ENCODE measurements at places on chromosomes 2 and 18. TPM values are rescaled to one million over a fixed set of nuclear protein-coding genes. Genes with fewer than 3 reads are reported as not detected.

The RNU2-63P gene
- total RNA-seq, result not detected

The SIX2 gene
- total RNA-seq, result not detected

The CDH2 gene
- total RNA-seq, result 208 TPM

The C2orf80 gene
- total RNA-seq, result 21.0 TPM

The STARD6 gene
- not detected for total RNA-seq

The SCG2 gene
- total RNA-seq, result 50.7 TPM

The FOXD4L1 gene
- total RNA-seq, result 0.63 TPM

The PLGLB2 gene
- total RNA-seq, result 5.9 TPM

The C2orf72 gene
- total RNA-seq, result 33.5 TPM

The CRYBA2 gene
- total RNA-seq, result not detected

The CRYGD gene
- total RNA-seq, result not detected

The PAX8 gene
- 0.31 TPM for total RNA-seq

The TUBB8B gene
- total RNA-seq, result not detected

The ABCB11 gene
- 1.6 TPM for total RNA-seq

The IFT172 gene
- total RNA-seq, result 70.7 TPM

The ERFE gene
- total RNA-seq, result 1.3 TPM

The GPR39 gene
- total RNA-seq, result 10.0 TPM

The RDH14 gene
- total RNA-seq, result 21.9 TPM

The EN1 gene
- not detected for total RNA-seq

The FEV gene
- not detected for total RNA-seq

The TTN gene
- 6.3 TPM for total RNA-seq

The CDH7 gene
- total RNA-seq, result 1.6 TPM

The LONRF2 gene
- total RNA-seq, result 87.6 TPM

The AFF3 gene
- 153 TPM for total RNA-seq

Data from parietal lobe (tissue), 2 donors.